Mesothelial cell of epicardium (in vitro differentiated cells): ENCODE measurements at places on chromosomes 3 and 15.

GRCh38 chr3:69210068-69210730 lies 87.8 kb upstream of the LMOD3 start:
- DNase-seq, result no peak

GRCh38 chr3:177488740-177489139 lies 291.5 kb upstream of the TBL1XR1 start:
- no peak for DNase-seq

GRCh38 chr15:91393186-91393585 lies 293.1 kb downstream of the SV2B start:
- no peak for DNase-seq

DNA sequence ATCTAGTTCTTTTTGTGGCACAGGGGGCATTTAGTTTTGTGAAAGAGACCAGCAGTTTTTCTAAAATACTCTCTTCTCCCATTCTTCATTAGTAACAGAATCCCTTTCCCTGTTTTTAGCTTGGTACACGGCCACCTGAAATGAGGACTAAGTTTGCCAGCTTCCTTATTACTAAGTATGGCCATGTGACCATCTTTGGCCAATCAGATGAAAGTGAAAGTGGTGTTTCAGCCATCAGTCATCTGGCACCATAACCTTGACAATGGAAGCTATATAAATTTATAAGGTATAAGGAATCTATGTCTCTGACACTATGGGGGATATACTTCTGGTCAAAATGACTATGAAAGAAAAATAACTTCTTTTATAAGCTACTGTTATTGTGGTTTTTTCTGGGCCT lies 570.4 kb downstream of the AGBL1 start:
- DNase-seq, result no peak

DNA sequence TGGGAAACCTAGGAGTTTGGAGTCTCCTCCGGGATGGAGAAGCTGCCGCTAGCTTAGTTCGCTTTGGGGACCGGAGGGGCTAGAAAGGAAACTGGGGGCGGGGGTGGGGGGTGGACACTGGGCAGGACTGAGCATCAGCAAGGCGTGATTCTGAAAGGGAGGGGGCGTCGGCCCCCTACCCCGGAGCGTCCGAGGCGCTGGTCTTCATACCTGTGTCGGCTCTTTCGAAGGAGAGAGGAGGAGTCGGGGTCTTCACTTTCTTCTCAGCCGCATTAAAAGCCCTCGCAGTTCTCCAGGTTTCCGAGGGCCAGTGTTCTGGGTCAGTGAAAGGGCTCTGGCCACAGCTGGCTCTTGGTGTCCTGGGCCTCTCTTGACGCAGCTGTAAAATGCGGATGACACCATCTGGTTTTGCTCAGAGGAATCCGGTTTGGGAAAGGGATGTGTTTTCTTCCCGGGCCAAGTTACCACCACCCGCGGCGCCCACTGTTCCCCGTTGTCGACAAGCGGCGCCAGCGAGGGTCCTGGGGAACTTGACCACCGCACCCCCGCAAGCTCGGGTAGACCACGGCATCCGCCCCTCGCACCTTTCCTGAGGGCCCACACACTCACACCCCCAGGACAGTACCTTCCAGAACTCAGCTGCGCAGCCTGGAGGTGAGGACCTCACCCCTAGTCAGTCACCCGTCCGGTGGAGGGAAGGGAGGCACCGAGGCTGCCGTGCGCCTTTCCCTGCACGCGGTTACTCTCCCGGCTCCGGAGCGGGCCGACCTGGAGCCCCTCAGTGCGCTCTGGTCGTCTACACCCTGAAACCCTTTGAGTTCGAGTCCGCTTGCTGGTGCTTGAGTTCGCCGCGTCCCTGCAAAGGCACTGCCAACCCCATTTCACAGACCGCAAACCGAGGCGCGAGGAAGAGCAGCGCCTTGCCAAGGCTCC lies 660 bp downstream of the CCK start:
- DNase-seq, result no peak

- no peak for DNase-seq
These were observed 49.3 kb upstream of the ABHD10 start for GRCh38 chr3:111929484-111929883.

GRCh38 chr3:41652506-41652905 lies 309.4 kb downstream of the ULK4 start:
- no peak for DNase-seq

DNA sequence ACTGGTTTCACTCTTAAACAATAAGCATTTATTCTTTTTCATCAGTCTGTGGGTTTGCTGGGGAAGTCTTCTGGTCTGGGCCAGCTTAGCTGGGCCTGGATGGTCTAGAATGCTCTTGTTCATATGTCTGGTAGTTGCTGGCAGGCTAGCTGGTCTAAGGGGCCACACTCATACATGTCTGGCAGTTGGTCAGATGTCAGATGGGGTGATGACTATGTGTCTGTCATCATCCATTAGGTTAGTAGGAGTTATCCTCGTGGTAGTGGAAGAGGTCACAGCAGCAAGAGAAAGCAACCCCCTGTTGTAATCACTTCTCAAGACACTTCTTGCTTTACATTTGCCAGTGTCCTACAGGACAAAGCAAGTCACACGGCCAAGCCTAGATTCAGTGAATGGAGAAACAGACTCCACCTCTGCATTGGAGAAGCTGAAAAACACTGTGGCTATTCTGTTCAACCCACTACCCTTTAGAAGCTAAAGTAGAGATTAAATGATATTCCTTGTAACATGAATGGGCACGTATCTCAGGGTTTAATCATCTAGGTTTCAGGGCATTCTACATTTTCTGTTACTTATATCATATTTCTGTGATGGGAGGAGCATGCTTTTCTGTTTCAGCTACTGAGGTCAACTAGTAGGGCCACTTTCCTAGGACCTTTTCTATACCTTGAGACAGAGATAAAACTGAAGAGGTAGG lies 5.5 kb upstream of the ARID3B start:
- no peak for DNase-seq

DNA sequence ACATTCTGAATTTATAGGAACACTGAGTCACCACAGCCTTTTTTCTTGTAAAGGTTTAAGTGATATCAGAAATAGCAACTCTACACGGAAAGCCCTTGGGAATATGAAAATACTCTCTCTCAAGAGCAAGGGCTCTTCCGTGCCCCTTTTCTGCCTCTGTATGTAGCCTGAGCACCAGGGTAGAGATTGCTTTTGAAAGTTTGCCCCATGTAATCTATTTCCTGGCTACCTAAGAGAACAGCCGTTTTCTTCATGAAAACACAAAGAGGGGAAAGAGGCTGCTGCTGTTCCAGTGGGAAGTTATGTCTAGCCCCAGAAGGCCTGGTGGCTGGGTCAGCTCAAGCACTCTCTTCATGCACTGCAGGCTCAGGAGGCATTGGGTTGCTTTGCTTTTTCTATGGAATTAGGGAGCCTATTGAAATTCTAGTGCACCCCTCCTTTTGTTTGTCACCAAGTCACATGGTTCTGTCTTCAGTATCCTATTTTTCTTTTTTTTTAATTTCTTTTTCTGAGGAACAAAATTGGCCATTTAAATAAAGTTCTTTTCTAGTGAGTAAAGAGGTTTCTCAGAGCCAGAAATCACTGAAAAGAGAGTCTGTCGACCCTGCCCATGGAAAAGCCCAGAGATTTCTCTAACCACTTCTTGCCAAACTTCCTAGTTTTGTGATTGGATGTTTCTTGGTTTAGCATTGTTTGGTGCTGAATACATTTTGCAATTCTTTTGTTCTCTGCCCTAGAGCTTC lies 39.5 kb downstream of the TIGIT start:
- DNase-seq, result no peak

DNA sequence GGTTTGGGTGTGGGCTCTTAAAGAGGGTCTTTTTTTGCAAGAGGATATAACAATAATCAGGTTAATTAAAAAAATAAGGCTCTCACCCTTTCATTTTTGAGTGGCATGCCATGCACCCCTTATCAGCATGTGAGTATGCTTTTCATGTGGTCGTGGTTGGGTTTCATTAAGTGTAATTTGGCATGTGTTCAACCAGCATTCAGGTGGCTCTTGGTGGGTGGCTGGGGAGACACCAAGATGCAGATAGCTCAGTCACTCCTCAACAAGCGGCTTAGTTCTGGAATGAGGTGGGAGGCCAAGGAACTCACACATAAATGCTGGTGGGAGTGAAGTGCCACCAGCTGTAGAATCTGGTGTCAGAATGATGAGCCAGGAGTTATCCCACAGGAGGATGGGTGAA lies 66.8 kb downstream of the FLNB start:
- no peak for DNase-seq

DNA sequence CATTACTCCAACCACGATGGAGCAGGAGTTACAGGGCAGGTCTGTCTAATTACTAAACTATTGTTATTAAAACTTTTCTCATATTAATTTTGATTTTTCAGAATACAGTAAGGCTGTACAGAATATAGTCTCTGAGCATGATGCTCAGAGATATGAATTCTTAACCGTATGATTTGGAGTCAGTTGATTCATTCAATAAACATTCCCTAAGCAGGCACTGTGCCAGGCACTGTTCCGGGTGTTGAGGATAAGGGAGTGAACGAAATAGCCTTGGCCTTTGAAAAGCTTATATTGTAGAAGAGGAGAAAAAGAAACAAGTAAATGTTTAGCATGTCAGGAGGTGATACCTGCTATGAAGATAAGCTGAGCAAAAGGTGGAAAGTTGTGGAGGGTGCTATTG lies 187.3 kb downstream of the KCNAB1 start:
- no peak for DNase-seq

DNA sequence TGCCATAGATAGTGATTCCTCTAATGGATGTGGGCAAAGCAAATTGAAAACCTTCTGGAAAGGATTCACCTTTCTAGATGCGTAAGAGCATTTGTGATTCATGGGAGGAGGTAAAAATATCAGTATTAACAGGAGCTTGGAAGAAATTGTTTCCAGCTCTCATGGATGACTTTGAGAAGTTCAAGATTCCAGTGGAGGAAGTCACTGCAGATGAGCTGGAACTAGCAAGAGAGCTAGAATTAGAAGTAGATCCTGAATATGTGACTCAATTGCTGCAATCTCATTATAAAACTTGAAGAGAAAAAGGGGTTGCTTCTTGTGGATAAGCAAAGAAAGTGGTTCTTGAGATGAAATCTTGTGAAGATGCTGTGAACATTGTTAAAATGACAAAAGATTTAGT lies 88.0 kb upstream of the ACKR4 start:
- no peak for DNase-seq

DNA sequence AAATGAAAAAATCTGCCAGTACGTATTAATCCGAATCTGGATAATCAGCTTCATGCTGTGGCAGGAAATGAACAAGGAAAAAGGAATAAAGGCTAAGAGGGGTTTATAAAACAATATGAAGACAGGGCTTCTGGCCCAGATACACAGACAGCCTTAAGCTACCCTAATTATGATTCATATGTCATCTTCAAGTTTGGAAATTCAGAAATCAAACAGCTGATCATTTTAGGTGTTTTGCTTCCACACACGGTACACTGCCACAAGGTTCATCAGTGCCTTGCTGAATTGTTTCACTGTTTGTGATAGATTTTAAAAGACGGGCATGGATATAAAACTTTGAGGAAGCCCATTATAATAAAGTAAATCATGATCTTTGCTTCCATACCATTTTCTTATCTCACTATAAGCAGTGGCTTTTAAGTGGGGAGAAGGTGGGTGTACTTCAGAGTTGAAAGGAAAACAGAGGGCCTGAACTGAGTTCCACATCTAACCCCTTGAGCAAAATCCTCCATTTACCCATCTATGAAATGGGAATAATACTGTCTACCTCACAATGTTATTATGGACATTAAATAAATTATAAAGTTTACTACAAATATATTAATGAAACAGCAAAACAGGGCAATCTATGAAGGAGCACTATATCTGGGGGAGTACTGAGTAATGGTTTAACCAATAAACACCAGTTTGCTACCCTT lies 15.7 kb downstream of the GTPBP8 start:
- DNase-seq, result no peak

DNA sequence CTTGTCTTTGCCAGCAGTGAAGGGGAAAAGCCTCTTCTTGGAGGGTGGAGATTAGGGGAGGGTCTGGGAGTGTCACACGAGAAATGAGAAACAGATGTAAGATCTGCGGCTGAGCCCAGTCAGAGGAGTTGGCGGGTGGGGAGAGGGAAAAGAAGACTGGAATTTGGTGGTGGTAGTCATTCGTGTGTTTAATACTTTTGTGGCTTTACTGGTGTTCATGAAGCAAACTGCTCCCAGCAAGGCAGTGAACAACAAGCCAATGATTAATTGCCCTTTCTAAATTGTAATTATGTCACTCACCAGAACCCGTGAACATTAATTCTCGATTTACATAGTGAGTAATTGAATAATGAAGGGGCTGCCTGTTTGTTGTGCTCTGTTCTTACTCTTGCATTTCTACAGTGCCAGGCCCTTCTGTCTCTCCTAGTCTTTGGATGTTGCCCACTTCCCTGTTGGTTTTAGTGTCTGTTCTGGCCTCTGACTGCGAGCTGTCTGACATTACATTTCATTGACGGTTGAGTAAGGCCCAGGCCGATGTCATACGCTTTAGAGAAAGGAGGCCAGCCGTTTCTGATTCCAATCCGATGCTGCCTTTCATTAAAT lies 78.0 kb downstream of the CHCHD6 start:
- DNase-seq, result no peak

GRCh38 chr15:39362821-39363561 lies 217.9 kb upstream of the THBS1 start:
- DNase-seq, result no peak

GRCh38 chr3:119309591-119309990 lies 15.4 kb downstream of the ARHGAP31 start:
- DNase-seq, result no peak

DNA sequence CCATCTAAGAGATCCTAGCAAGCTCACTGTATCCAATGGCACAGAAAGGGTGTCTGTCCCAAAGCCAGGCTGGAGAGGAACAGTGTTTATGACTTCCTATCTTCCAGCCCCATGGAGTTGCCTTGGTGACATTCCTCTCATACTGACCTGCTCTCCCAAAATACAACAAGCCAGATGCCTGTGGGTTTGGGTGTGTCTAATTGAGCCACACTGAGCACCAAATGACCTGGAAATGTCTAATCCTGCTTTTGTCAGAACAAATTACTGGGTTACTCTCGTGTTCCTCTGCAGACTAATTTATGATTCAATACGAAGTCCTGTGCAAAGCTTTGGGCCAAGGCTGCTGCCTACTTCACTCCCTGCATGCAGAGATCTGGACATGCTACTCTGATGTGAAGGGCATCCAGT lies 98.1 kb upstream of the STRIT1 start:
- no peak for DNase-seq

DNA sequence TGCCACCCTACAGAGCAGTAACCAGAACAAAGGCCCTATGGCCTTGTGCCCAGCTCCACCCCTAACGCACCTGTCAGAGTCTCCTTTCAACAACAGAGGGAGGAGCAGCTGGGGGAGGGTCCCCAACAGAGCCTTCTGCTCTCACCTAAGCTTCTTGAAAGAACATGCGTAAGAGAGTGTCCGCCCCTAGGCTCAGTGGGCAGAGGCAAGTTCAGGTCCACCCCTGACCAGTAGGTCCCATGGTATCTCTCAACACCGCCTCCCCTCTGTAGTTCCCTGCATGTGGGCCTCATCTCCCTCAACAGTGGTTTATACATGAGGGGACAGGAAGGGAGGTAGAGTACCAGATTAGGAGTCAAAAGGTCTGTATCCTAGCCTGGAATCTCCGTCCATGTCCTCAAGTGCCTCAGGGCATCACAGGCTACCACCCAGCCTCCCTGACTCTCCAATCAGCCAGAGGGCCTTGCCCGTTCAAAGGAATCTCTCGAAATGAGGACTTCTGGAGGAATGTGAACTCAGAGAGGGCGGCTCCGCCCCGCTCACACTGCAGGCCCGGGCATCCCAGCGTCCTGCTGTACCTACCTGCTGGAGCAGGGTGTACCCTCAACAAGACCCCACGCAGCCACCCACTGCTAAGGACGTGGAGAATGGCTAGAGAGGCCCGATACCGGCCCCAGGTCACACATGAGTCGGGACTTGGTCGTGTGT lies 680 bp downstream of the POC1A start:
- no peak for DNase-seq

GRCh38 chr3:14688525-14688924 lies 13.6 kb downstream of the C3orf20 start:
- no peak for DNase-seq
